Upper lobe of right lung (tissue), 1 donor: ENCODE measurements at places on chromosomes 12 and 14.
A peak's percentile ranks its signal among the peaks of the same experiment; 100 is the strongest.

GRCh38 chr14:74594606-74595005 lies 17.4 kb downstream of the LTBP2 start:
- DNase-seq: no peak

DNA sequence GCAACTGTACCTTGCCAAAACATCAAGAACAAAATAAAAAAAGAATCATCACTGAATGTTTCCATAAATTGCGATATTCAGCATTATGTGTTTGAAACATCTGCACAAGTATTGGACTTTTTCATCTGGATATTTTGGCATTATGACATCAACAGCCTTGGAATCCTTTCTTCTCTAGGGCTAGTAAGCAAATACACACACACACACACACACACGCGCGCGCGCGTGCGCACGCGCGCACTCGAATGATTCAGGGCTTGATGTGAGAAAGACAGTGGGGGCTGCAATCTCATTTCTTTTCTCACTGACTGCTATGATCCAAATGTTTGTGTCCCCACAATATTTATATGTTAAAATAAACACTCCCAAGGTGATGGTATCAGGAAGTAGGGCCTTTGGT lies 90.0 kb upstream of the SLC38A4 start:
- no peak for DNase-seq

DNA sequence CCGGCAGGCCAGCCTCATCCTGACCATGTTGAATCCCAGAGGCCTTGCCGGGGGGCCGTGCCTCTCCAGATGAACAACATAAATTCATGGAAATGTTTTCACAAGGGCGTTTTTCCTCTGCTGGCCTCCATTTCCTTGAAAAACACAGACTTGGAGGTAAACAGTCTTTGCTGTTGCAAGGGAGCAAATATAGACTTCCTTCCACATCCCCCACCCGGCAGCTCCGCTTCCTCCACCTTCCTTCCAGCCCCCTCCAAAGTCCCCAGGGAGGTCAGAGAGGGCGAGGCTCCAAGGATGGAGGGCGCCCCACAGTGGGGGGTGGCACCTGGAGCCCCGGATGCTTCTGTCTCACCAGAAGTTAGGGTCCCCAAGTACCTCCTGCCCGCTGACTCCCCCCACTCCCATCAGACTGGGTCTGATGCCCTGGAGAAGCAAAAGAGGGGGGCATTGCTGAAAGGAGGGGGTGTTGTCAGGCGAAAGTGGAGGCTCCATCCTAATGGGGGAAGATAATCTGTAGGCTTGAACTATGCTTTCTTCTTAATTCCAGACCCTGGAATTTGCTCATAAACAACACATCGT lies 31.1 kb downstream of the CALM1 start:
- DNase-seq: peak; percentile 59

- DNase-seq: no peak
Measured at GRCh38 chr14:87995500-87996290, 2.7 kb upstream of the GALC start.

DNA sequence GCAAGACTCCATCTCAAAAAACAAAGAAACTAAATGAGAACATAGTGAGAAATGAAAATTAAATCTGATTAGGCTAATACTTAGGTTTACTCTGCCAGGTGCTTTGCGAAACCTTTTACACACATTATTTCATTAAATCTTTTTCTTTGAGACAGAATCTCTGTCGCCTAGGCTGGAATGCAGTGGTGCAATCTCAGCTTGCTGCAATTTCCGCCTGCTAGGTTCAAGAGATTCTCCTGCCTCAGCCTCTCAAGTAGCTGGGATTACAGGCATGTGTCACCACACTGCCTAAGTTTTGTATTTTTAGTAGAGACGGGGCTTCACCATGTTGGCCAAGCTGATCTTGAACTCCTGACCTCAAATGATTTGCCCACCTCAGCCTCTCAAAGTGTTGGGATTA lies 21.9 kb upstream of the EEA1 start:
- no peak for DNase-seq

GRCh38 chr12:127469331-127469730 lies 797.6 kb upstream of the TMEM132C start:
- DNase-seq: no peak

- peak; percentile 62 for DNase-seq
Measured at GRCh38 chr14:104432611-104433231, 146.8 kb upstream of the C14orf180 start.

DNA sequence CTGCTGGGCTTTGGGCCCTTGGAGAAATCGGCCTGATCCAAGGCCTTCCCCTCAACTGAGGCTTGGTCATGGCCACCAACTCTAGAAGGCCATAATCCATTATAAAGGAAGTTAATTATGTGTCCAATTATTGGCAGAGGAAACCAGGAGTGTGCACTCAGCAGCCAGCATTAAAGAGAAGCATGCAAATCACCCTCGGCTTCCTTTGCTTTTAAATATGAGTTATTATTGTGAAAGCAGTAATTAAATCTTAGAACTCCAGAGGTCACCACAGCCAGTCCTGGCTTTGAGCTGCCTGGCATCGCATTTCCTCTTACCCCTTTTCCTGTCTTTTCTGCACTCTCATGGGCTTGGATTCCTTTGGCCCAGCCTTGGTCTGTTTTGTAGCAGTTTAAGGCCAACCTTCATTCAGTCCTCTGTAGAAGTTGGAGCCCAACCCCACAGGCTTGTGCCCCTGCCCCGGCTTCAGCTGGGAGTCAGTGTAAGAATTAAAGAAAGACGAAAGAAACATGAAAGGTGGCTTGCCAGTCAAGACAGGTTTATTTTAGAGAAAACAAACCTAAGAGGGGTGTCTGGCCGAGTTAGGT lies 14.7 kb upstream of the KRT86 start:
- DNase-seq: peak; percentile 25

GRCh38 chr14:79583738-79584408 lies 627.4 kb downstream of the DIO2 start:
- no peak for DNase-seq

- no peak for DNase-seq
Measured at GRCh38 chr14:77018785-77019184, 9.7 kb downstream of the IRF2BPL start.

DNA sequence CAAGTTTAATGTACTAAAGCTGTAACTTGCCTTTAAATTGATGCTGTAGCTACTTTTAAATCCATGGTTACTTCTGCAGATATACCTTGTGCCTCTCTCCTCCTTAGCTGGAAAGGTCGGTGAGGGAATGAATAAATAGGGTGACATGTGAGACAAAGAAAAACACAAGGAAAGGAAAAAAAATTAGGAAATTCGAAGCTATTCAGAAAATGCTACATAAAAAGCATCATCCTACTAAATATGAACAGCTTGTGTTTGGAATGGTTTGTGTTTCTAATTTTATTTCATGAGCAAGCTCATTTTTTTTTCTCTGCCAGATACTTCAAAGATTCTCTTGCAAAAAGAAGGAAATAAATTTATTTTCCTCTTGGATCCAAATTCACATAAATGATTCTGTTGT lies 186.3 kb upstream of the NUDT4 start:
- no peak for DNase-seq

DNA sequence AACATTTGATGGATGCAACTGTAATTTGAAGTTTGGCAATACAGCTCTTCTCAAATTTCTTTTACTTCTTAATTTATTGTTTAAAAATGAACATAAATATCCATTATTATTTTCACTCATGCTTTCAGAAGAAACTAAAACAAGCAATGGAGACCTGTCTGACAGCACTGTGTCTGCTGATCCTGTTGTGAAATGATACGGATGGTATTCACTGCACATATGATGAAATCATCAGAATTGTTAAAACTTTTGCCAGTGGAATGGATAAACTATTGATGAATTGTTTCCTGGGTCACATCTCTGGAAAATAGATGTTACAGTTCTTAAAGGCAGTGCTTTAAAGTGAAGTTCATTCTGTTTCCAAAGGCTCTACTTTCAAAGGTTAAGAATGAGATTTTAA lies 59.2 kb downstream of the WASHC4 start:
- no peak for DNase-seq

DNA sequence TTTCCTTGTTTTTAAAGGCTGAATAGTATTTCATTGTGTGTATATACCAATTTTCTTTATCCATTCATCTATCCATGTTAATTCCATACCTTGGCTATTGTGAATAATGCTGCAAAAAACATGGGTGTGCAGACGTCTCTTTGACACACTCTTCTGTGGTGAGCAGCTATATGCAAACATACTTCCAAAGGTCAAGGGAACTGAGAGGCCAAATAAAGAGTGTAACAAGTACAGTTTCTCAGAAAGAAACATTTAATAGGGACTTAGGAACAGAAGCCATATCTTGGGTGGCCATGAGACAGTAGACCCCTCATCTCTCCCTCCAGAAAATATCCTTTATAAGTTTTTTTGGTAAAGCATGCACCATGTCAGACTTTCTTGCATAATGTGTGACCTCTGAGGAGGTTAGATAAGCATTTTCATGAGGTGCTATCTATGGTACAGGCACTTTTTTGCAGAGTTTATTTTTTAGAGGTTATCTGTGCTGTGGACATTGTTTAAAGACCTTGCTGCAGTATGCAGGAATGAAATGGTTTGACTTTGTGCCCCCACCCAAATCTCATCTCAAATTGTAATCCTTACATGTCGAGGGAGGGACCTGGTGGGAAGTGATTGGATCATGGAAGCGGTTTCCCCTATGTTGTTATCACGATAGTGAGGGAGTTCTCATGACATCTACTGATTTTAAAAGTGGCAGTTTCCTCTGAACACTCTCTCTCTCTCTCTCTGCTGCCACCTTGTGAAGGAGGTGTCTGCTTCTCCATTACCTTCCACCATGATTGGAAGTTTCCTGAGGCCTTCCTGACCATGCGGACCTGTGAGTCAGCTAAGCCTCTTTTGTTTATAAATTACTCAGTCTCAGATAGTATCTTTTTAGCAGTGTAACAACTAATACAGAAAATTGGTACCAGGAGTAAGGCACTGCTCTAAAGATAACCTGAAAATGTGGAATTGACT lies 1202.3 kb downstream of the GALC start:
- no peak for DNase-seq

- no peak for DNase-seq
Measured at GRCh38 chr14:58540749-58541632, 96.8 kb upstream of the DACT1 start.

GRCh38 chr12:54368709-54369596 lies 4.7 kb upstream of the GPR84 start:
- peak; percentile 93 for DNase-seq

GRCh38 chr12:116595186-116595585 lies 36.0 kb downstream of the MAP1LC3B2 start:
- no peak for DNase-seq

DNA sequence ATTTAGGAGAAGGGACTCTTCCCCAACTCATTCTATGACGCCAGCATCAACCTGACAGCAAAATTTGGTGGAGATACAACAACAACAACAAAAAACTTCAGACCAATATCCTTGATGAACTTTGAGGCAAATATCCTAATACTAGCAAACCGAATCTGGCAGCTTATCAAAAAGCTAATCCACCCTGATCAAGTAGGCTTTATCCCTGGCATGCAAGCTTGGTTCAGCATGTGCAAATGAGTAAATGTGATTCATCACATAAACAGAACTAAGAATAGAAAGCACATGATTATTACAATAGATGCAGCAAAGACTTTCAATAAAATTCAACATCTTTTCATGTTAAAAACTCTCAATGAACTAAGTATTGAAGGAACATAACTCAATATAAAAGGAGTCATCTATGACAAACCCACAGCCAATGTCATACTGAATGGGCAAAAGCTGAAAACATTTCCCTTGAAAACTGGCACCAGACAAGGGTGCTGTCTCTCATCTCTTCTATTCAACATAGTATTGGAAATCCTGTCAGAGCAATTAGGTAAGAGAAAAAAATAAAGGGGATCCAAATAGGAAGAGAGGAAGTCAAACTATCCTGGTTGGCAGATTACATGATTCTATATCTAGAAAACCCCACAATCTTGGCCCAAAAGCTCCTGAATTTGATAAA lies 233.3 kb downstream of the CCDC59 start:
- no peak for DNase-seq

- no peak for DNase-seq
Measured at GRCh38 chr14:55881577-55882241, 236.5 kb upstream of the PELI2 start.

GRCh38 chr14:81206115-81206514 lies 14.6 kb downstream of the GTF2A1 start:
- DNase-seq: no peak

- no peak for DNase-seq
Measured at GRCh38 chr14:24428628-24429394, 657 bp downstream of the CBLN3 start.

- no peak for DNase-seq
Measured at GRCh38 chr14:99538275-99538674, 57.1 kb downstream of the CCNK start.

- DNase-seq: no peak
Measured at GRCh38 chr12:93892423-93893268, 215.5 kb downstream of the CRADD start.

- no peak for DNase-seq
Measured at GRCh38 chr14:32230181-32230580, 27.1 kb upstream of the RNU6-8 start.

- DNase-seq: no peak
Measured at GRCh38 chr12:17527021-17527420, 563.0 kb downstream of the RERGL start.

DNA sequence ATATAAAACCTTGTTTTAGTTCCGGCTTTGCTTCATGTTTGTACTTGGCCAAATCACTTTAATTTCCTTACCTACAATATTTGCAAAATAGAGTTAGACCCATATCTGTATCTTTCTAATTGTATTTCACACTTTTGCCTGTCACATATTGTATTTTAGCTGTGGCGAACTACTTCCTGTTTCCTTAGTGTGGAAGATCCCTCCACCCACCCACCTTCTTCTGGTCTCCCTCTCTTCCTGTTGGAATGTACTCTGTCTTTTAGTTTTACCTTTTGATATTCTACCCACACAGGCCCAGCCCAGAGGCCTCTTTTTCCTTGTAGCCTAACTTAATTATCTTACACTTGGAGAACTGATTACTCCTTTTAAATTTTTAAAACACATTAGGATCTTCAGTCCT lies 78.2 kb downstream of the SCN8A start:
- DNase-seq: no peak

- DNase-seq: no peak
Measured at GRCh38 chr14:61191733-61192132, 89.4 kb downstream of the TMEM30B start.

DNA sequence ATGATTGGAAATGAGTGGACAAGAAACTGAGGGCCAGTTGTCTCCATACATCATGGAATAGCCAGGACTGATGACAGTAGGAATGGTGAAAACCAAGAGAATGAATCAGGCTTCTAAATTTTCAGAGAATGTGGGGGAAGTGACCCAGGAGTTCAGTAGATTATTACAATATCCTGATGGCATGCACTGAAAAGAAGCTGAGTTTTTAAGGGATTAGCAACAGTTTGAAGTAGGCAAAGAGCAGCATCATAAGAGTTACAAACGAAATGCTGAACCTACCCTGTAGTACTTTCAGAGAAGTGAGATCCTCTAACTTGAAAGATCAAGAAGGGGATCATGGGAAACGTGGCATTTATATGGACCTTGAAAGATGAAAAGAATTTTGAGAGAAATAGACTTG lies 13.2 kb downstream of the SLC2A14 start:
- DNase-seq: no peak

DNA sequence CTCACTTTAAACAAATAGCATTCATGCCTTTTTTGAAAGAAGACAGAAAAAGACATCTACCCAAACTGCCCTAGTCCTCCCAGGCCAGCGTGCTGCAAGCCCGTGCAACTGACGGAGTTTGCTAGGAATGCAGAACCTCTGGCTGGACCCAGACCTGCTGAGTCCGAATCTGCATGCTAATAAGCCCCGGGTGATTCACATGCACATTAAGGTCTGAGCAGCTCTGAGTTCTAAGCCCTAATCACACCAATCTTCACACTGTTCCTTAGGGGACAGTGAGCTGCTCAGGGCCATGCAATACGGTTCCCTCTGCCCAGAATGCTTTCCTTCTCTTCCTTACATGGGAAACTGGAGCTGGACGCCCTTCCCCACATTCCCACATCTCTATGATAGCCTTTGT lies 25.2 kb downstream of the HAL start:
- DNase-seq: no peak
